ENCODE measurements at places on chromosomes 4 and X.

- DNase-seq, result no peak
Measured at GRCh38 chrX:109624641-109625616, at the start of gene KCNE5. Gene KCNE5, minus strand, starts transcription at chrX:109625172. Its CDS starts 152 bp downstream, at chrX:109625020.

DNA sequence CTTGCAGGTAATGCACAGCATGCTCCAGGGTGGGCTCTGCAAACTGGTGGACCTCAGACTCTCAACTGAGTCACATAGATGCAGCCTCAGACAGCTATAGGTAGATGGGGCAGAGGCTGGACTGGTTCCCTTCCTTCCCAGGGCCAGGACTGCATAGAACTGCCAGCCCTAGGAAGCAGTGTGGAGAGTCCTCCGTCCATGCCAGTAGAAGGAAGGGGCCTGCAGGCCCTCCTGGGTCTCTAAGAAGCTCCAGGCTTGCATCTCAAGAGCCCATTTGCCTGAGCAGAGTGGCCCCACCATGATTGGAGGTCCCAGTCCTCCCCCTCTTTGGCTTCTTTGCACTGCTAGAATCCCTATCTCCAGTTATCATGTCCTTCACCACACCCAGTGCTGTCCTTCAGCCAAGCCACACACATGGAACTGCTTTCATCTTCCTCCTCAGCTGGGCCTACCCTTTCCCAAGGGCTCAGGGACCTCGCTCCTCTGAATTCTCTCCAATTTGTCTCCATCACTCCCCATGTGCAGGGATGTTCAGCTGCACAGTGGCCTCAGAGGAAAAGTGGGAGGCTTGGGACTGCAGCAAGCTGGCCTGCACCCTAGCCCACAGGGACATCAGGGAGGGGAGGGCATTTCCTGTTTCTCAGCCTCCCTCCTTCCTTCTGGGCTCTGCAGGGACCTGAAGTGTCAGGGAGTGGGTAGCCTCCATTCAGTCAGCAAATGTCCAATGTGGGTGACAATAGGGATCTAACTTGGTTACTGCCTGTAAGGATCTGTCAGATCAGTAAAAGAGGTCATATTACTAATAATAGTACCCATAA, 146.0 kb downstream of the PJA1 start:
- DNase-seq, result no peak

DNA sequence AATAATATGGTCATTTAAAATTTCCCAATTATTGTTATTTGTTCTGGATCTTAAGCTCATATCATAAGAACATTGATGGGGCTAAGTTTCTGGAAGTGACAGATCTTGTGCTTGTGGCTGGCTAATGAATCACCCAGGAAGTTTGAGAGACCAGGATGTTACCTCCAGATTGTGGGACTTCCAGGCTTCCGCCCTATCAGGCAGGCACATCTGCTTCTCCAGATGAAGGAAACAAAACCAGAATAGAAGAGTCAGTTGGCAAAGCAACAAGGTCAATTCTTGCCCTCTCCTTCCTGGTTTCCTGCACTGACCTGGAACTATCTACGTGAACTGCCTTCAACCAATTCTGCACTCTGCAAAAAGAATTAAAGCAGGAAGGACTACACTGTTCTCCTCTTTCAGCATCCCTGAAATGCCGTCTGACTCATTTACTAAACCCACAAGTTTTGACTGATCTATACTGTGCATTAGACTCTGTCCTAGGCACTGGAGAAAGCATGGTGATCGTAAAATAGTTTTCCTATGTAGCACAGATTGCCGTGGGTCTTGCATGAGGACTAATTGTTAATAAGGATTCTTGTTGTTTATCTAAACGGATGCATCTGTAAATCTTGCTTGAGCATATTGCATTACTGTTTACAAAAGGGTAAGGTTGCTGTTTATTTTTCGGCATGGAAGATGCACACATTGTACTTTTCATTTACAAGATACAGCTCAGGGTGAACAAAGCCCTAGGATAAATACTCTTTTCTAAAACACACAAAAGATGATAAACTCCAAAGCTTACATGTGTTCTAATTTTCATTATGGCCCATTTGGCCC, 74.6 kb downstream of the AMELX start:
- no peak for DNase-seq

- no peak for DNase-seq
Measured at GRCh38 chr4:41426539-41426938, 111.4 kb upstream of the LIMCH1 start.

GRCh38 chr4:130257271-130257670, 1161.3 kb downstream of the C4orf33 start:
- no peak for DNase-seq

DNA sequence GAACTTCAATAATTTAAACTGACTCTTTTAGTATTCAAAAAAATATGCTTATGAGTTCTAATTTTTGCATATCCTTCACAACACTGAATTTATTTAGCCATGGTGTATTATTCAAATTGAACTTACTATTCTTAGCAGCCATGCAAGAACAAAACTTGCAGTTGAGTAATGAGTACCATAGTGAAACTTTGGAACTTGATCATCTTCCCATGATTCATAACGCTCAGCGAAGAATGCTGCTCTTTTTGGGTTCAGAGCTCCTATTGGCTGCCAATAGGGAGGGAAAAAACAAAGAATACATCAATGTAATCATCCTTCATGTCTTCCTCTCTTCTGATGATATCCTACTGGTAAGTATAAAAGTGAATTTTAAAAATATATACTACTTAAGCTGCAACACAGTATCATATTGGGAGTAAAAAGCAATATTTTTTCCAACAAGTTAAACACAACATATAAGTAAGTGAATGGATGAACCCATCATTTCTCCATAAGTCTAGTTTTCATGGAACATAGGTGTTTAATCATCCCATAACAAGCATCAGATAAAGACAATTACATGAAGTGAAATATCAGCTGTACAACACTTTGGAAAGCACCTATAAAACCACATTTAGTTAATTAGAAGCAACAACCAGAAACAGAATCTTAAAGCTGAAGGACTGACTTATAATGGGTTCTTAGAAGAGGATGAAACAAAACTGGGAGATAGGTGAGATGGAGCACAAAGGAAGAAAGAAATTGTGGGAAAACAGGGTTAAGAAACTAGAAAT, 145.2 kb upstream of the MAB21L2 start:
- DNase-seq, result no peak

- DNase-seq, result no peak
Measured at GRCh38 chr4:77190053-77190452, 33.0 kb downstream of the CCNG2 start.

GRCh38 chr4:97185233-97185632, 958.0 kb downstream of the STPG2 start:
- DNase-seq, result no peak

GRCh38 chr4:79848329-79848728, 224.7 kb downstream of the ANTXR2 start:
- no peak for DNase-seq

GRCh38 chr4:150950657-150951288, 64.3 kb downstream of the LRBA start:
- no peak for DNase-seq

DNA sequence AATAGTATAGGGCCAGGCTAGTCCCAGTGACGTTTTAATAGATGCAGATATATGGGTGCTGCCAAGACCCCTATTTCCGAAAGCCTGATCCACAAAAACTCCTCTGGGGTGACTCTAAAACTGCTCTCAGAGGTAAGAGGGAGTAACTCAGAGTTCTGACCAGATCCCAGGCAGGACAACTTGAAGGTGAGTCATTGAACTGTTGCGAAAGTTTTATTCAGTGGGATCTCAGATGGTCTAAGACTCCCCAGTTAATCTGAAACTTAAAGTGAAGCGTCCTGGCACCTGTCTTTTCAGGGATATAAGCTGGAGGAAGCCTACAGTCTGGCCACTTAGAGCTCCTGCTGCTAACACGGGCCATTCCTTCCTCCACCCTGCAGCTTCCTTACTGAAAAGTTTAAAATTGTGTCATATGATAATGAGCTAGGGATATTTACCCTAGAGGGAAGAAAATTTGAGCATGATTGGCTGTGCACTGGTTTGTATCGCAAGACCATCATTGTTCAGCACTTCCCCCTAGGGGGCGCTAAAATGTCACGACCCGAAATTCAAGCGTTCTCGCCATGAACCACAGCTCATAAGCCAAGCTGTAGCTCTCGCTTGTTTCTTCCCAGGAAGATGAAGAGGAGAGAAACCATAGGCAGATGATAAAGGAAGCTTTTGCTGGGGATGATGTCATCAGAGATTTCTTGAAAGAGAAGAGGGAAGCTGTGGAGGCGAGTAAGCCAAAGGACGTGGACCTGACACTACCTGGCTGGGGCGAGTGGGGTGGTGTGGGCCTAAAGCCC, 19.5 kb downstream of the UTP14A start:
- DNase-seq, result peak; percentile 21

GRCh38 chr4:181432335-181432734, 810.9 kb upstream of the TENM3 start:
- no peak for DNase-seq

- no peak for DNase-seq
Measured at GRCh38 chrX:123088331-123088730, 95.7 kb upstream of the GRIA3 start.

GRCh38 chrX:100368167-100368566, 41.9 kb downstream of the PCDH19 start:
- no peak for DNase-seq

DNA sequence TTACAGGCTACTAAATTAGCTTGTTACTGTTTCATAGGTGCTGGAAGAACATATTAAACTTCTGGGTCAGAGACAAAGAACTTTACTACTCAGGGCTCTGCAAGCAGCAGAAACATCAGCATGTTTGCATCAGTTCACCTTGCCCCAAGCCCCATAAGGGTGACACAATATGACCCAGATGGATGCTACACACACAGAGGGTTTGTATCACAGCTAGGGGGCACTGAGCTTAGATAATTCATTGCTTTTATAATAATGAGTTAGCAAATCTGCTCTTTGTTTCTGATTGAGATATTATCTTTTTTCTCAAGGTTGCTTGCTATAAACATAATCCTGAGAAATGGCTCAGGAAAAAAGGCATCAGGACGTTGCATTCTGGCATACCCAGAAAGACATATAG, 4.8 kb upstream of the SYNPO2 start:
- no peak for DNase-seq

GRCh38 chrX:149572743-149573142, 14.5 kb downstream of the MAGEA9B start:
- DNase-seq, result no peak

DNA sequence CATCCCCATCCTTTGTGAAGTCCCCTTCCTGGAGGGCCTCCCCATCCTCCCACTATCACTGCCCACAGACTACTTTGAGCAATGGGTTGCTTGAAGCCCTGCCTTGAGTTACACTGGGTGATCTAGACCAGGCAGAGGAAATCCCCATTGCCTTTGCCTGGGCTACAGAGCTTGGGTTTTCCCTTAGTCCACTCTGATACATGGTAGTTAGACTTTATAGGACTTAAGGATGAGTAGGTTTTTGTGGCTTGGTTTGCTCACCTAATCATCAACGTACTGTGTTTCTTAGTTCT, 56.6 kb downstream of the TMEM131L start:
- DNase-seq, result no peak

- peak; percentile 89 for DNase-seq
Measured at GRCh38 chr4:3106339-3107186, 32.1 kb downstream of the HTT start.

Data from HuH-7.5 (cell line).